Stimulated activated CD8-positive, alpha-beta memory T cell treated with anti-CD3 and anti-CD28 coated beads, Interleukin-4, amount 100 ng/mL, for 24 hours (primary cell): ENCODE measurements at places on chromosomes 2 and 18.

GRCh38 chr18:61892683-61893308 lies at the start of gene RNF152:
Gene RNF152 (minus strand): TSS chr18:61893007. CDS start chr18:61816463, 76,544 bp downstream.
- DNase-seq = peak; percentile 6

DNA sequence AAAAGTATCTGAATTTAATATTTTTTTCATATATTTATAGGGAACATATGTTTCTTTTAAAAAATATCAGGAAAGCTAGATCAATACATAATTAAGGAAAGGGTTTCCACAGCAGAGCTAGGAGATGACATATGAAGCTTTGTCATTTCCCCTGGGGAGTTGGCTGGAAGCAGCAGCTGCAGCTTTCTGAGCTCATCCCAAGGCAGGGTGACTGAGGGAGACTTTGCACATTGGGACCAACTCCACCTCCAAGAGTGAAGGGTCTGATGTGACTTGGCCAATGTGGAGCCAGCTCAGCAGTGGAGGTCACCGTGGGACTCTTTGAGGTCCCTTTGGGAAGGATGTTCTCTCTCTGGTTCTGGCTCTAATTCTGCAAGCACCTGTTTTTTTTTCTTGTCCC lies 315.1 kb downstream of the RDH14 start:
- DNase-seq = no peak

- DNase-seq = no peak
Observed at GRCh38 chr2:113186433-113186796, 12.6 kb downstream of the PSD4 start.

DNA sequence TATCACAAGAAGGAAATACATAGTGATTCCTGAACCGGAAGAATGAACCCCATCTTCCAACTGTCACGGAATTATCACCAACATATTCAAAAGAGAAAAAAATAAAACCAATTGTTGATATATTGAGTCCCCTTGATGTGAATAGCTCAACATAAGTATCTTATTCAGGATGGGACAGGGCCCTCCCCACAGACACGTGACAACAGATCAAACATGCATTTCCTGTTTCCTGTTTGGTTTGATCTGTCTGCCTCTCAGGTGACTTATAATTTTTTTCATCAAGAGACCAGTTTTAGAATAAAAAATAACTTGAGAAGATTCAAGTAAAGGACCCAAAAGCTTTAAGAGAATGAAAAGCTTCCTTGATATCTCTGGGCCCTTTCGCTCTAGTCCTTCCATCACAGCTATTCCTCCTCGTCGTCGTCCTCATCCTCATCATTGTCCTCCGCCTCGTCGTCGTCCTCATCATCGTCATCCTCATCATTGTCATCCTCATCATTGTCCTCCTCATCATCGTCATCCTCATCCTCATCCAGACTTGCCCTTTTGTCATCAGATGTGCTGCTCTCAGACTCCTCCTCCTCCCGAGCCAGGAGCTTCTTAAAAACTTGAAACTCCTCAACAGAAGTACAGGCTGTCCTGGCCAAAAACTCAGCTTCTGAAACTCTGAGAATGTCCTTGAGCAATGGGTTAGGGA lies 6.3 kb downstream of the MTERF4 start:
- DNase-seq = no peak

DNA sequence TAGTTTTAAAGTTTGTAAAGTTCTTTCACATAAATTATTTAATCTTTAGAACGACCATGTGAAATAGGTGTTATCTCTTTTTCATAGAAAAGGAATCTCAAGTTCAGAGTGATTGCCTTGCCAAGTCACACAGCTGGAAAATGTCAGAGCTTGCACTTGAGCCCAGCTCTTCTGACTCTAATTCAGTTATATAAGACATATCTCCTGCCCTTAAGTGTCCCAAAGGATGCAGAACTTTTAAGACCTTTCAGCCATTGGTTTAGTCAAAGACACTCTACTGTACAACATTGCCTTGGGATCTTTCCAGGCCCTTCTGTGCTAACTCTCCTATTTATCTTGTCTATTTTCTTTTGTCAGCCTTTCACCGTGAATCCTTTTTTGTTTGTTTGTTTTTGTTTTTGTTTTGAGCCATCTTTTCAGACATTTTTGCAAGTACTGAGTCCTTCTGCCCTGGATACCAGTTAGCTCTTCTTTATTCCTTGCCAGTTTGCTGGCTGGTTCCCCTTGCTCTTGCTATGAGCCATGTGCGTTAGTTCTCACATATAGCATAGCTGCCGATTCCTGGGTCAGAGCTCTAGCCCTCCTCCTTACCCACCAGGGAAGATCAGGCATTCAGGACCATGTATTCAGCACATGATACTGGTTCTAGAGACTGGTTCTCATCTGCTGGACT lies 160.0 kb upstream of the MYO3B start:
- no peak for DNase-seq

DNA sequence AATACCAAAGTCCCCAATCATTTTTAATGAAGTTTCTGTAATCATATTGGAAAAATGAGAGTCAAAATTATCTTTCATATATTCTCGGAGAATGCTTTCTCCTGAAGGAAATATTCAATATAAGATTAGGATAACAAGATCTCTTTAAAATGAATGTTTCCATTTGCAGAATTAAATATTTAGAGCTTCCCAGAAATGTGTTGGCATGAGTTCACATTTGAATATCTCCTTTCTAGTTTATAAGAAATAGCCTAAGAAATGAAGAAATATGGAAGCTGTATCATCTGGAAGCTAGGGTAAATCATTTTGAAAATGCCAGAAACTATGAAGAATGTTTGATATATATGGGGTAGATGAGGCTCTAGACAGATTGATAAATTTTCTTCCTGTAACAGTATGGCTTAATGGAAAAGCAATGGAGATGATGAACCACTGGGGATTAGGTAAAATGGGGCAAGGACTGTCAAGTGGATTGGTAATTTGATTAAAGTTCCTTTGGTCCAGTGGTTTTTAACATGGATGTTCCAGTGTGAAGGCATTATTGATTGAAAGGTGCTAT lies 184.6 kb upstream of the ZNF804A start:
- DNase-seq = no peak

DNA sequence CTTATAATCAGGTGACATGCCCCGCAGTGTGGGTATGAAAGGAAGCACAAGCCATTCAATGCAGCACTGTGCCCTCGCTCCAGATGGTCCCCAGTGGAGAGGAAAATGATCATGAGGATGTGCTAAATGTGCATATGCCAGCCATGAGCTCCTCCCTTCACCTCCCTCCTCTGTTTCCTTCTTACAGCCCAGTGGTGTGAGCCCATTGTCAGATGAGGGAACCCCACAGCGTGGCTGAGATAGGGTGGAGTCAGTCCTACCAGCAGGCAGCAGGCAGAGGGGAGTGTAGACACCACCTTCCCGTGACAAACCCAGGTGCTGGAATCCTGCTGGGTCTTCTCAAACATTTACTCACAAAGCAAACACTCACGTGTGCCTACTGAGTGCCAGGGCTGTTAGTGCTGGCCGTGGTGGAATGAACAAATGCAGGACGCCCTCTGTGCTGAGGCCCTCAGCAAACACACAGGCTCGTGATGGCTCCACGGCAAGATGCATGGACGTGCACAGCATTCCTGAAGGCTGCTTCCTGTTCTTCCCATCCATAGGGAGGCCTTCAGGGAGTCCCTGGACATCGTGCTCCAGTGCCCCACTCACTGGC lies 181.7 kb upstream of the TPO start:
- DNase-seq = no peak

- DNase-seq = no peak
Observed at GRCh38 chr2:64260093-64260803, 116.0 kb upstream of the PELI1 start.

- DNase-seq = no peak
Observed at GRCh38 chr18:36899289-36899688, 70.4 kb downstream of the KIAA1328 start.

GRCh38 chr2:61951881-61952280 lies 46.4 kb downstream of the COMMD1 start:
- no peak for DNase-seq

DNA sequence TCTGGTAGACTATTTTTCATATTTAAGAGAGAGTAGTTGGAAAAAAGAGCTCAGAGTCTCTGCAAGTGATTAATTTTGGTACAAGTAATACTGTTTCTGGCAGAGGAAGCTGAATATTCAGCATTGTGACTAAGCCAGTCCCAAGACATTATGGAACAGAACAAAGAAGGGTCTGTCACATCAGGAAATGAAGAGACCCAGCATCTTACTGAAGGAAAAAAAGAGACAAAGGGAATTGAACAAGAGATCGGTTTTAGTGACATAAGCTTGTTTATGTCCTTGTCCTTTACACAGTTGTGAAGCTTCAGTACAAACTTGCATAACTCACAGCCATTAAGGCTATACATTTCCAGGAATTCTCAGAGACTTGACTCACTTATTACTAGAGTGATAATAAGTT lies 568.5 kb upstream of the SLC8A1 start:
- DNase-seq = no peak
